ENCODE measurements at places on chromosomes 5 and 9. TPM values are rescaled to one million over a fixed set of nuclear protein-coding genes. Genes with fewer than 3 reads are reported as not detected.

- no peak for DNase-seq
- no peaks in the 10 kb centered on the region for H3K27me3 ChIP-seq
- H3K36me3 ChIP-seq, result peaks cover 18% of the 10 kb centered on the region
- H3K27ac ChIP-seq, result no peak overlapping the region
Measured at GRCh38 chr5:113548396-113548795, 34.9 kb downstream of the YTHDC2 start.

- H3K27me3 ChIP-seq, result no peaks in the 10 kb centered on the region
- H3K36me3 ChIP-seq, result no peaks in the 10 kb centered on the region
- H3K4me3 ChIP-seq, result no peak overlapping the region
- DNase-seq, result no peak
- H3K27ac ChIP-seq, result no peak overlapping the region
Measured at GRCh38 chr9:133920471-133920870, 71.7 kb downstream of the VAV2 start.

- DNase-seq, result no peak
- no peaks in the 10 kb centered on the region for H3K4me1 ChIP-seq
- H3K27me3 ChIP-seq, result no peaks in the 10 kb centered on the region
- no peaks in the 10 kb centered on the region for H3K36me3 ChIP-seq
Measured at GRCh38 chr9:131776036-131776435, 36.2 kb upstream of the RAPGEF1 start.

DNA sequence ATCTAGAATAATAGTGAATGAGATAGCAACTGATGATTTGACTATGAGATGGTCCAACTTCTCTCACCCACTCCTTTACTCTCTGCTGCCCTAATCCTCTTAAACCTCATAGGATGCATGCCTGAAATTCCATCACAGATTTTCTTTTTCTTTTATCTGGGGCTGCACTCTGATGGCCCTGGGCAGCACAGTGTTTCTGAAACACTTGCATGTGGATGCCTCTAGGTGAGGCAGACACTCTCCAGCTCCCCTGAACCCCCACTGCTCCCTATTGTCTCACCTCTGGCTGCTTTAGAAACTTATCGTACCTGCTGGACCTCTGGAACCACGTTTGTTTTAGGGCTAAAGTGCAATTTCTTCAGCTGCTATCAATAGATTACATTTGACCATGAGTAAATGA is 67.5 kb downstream of the HTR4 start:
- no peak overlapping the region for H3K27ac ChIP-seq
- no peak overlapping the region for H3K4me3 ChIP-seq
- no peaks in the 10 kb centered on the region for H3K27me3 ChIP-seq
- H3K4me1 ChIP-seq, result no peaks in the 10 kb centered on the region

DNA sequence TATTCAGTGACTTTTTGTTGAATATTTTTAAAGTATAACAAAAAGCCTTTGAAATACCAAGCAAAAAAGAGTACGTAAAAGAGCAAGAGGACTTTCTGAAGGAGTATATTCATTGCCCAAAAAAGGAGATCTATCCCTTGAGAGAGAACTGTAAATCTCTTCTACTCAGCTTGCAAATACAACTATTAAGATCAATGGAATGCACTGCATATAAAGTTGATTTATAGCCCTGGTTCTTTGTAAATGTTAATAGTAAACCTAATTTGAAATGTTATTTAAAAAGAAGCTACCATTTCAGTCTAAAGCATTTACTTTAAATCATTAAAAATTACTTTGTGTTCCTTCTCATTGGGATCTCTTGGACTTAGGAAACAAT is 168.1 kb downstream of the PDE4D start:
- no peak overlapping the region for H3K4me3 ChIP-seq
- H3K27me3 ChIP-seq, result no peaks in the 10 kb centered on the region
- no peaks in the 10 kb centered on the region for H3K36me3 ChIP-seq
- DNase-seq, result no peak
- no peaks in the 10 kb centered on the region for H3K4me1 ChIP-seq

GRCh38 chr5:99243111-99243510 is 314.3 kb upstream of the CHD1 start:
- no peaks in the 10 kb centered on the region for H3K36me3 ChIP-seq
- no peak overlapping the region for H3K4me3 ChIP-seq
- no peaks in the 10 kb centered on the region for H3K27me3 ChIP-seq

DNA sequence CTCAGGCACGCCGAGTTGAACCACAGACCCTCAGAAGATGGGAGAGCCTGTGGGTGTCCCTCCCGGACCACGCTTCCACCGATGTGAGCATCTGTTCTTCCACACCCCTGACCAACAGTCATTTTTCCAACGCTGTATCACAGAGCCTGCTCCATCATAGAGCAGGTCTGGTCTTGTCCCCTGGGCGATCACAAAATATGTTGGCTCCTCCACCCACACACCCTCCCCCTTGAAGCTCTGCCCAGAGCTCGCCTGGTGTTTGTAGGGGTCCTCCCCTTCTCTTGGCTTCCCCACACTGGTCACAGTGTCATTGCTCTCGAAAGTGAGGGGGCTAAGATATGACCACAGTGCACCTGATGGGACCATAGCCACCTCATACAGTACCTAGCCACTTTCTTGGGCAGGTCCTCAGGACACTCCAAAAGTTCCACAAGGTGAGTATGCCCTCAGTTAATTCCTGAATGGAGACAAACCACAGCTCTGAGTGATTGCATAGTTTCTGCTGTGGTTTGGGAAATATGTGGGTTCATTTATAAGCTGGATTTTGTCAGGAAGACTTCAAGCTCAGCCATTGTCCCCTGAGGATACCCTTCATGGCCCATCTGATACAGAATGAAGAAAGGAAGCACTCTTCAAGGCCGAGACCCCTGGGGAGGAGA is 3.5 kb upstream of the ZNF618 start:
- H3K36me3 ChIP-seq, result no peaks in the 10 kb centered on the region
- no peak for DNase-seq
- H3K4me1 ChIP-seq, result no peaks in the 10 kb centered on the region
- no peak overlapping the region for H3K4me3 ChIP-seq
- no peak overlapping the region for H3K27ac ChIP-seq

DNA sequence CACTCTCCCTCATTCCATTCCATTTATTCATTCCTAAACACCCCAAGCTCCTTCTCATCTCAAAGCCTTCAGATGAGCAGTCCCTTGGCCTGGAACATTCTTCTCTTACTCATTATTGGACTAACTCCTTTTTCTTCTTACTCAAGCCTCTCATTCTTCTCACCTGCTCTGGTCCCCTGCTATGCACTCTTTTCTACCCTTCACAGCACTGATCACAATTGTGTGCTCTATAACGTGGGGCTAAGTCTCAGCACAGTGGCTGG is 212.4 kb downstream of the MAPKAP1 start:
- no peak overlapping the region for H3K4me3 ChIP-seq
- DNase-seq, result no peak
- no peaks in the 10 kb centered on the region for H3K27me3 ChIP-seq
- H3K36me3 ChIP-seq, result no peaks in the 10 kb centered on the region

DNA sequence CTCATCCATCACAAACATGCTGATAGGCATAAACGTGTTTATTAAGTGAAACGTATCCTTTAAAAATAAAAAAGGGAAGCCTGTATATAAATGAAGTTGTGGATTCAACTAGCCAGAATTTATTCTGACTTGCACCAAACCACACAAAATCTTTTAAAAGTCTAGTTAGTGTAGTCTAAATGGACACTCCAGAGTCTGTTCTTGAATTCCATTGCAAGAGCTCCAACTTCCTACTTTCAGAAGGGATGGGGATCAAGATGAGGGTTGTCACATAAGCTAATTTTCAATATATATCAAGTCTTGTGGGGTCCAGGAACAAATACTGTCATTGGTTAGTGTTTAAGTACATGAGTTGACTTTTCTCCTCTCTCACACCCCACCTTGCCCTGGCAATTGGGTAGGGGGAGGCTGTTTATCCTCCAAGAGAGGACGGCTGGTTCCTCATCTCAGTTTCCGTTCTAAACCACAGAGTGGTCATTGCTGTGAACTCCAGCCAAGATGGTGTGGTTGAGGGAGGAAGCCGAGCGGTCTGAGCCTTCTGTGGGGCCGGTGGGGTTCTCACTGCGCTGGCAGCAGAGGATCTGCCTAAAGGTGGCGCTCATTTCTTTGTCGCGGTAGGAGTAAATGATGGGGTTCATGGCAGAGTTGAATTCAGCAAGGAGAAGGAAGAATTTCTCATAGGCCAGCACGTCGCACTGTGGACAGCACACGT is 163.2 kb downstream of the LPAR1 start:
- no peaks in the 10 kb centered on the region for H3K4me1 ChIP-seq

DNA sequence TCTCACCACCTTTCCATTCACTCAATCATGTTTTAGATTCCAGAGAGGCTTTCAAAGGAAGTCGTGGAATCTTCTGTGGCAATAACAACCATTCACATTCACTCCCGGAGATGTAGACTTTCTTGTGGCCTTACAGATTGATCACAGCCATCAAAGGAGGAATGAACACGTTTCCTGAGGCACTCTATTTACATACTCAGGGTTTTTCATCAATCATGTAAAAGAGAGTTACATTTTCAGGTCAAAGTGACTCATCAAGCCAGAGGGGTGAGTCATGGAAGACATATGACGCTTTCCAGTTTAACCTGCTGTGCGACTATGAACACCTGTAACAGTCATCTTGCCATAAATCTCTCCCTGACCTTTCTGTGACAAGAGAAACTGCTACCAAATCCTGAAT is 39.3 kb upstream of the RAD23B start:
- H3K27ac ChIP-seq, result no peak overlapping the region
- H3K4me1 ChIP-seq, result peaks cover 4% of the 10 kb centered on the region
- H3K27me3 ChIP-seq, result no peaks in the 10 kb centered on the region
- H3K4me3 ChIP-seq, result no peak overlapping the region

DNA sequence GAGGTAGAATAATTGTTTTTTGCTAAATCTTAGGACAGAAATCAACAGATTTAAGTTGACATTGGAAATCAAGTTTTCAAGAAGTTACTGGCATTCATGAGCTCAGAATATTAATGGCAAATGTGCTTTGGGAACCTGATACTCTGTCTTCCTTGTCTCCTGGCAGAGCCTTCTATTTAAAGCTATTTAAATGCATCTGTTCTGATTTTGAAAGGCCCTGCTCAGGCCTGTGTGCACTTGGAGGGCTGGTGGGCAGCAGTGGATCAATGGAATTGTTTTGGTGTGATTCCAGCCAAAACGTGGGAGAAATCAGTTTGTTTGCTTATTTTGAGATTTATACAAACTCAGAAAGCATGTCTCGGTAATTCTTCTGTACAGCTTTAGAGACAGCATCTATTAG is 38.5 kb downstream of the FBXL7 start:
- H3K4me3 ChIP-seq, result no peak overlapping the region
- H3K4me1 ChIP-seq, result no peaks in the 10 kb centered on the region
- no peaks in the 10 kb centered on the region for H3K27me3 ChIP-seq
- no peak for DNase-seq
- no peak overlapping the region for H3K27ac ChIP-seq

GRCh38 chr5:3835811-3836210 is 240.2 kb downstream of the IRX1 start:
- H3K4me1 ChIP-seq, result no peaks in the 10 kb centered on the region
- no peak overlapping the region for H3K27ac ChIP-seq
- no peaks in the 10 kb centered on the region for H3K36me3 ChIP-seq
- no peaks in the 10 kb centered on the region for H3K27me3 ChIP-seq
- DNase-seq, result no peak

DNA sequence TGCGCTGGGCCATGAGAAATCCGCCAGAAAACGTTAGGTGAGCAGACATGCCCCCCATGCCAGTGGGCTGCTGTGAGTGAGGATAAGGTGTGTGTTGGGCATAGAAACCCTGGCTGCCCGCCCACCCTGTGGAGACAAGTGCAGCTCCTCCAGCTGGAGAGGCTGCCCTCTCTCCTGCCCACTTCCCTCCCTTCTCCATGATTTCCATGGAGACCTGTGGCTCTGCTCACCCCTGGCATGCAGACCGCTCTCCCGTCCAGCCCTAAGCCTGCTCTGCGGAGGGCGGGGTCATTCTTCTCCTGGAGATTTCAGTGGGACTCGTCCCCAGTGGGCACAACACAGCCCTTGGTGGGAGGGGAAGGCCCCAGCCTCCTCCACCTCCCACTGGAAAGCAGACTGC is 133.0 kb upstream of the FAM120A start:
- no peak overlapping the region for H3K4me3 ChIP-seq
- H3K36me3 ChIP-seq, result no peaks in the 10 kb centered on the region
- H3K27me3 ChIP-seq, result no peaks in the 10 kb centered on the region
- H3K27ac ChIP-seq, result no peak overlapping the region
- no peaks in the 10 kb centered on the region for H3K4me1 ChIP-seq

DNA sequence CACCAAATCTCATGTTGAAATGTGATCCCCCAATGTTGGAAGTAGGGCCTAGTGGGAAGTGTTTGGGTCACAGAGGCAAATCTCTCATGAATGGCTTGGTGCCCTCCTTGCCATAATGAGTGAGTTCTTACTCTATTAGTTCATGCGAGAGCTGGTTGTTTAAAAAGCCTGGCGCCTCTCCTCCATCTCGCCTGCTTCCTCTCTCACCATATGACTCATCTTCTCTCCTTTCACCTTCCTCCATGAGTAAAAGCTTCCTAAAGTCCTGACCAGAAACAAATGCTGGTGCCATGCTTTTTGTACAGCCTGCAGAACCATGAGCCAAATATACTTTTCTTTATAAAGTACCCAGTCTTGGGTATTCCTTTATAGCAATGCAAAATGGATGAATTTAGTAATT is 20.9 kb upstream of the ARHGAP26 start:
- no peak for DNase-seq
- no peaks in the 10 kb centered on the region for H3K4me1 ChIP-seq
- no peak overlapping the region for H3K4me3 ChIP-seq
- no peaks in the 10 kb centered on the region for H3K27me3 ChIP-seq

- H3K27me3 ChIP-seq, result no peaks in the 10 kb centered on the region
- no peaks in the 10 kb centered on the region for H3K36me3 ChIP-seq
- DNase-seq, result no peak
- H3K27ac ChIP-seq, result no peak overlapping the region
- no peak overlapping the region for H3K4me3 ChIP-seq
Measured at GRCh38 chr9:125997196-125997823, 250.1 kb downstream of the PBX3 start.

Gene C5orf52
- total RNA-seq, result not detected

Gene PDZD2
- 0.10 TPM for total RNA-seq

Gene PCDHA3
- total RNA-seq, result not detected

Gene NDST1
- total RNA-seq, result 142 TPM

Gene C7
- 1.4 TPM for total RNA-seq

Gene RGMB
- total RNA-seq, result 25.4 TPM

Gene CKMT2
- total RNA-seq, result not detected

Gene NR2F1
- 49.5 TPM for total RNA-seq

Gene SPATA6L
- total RNA-seq, result 0.13 TPM

Gene NME5
- 1.7 TPM for total RNA-seq

Gene PCDHGA7
- total RNA-seq, result 0.18 TPM

Gene PLK2
- 258 TPM for total RNA-seq

Gene LAMC3
- total RNA-seq, result 16.4 TPM

Gene SHISAL2B
- total RNA-seq, result not detected
